ENCODE measurements at places on chromosomes 5 and 9.

- DNase-seq = no peak
Observed at GRCh38 chr5:40414922-40415321, 264.8 kb upstream of the PTGER4 start.

- DNase-seq = no peak
Observed at GRCh38 chr5:91946870-91947269, 563.8 kb upstream of the ARRDC3 start.

DNA sequence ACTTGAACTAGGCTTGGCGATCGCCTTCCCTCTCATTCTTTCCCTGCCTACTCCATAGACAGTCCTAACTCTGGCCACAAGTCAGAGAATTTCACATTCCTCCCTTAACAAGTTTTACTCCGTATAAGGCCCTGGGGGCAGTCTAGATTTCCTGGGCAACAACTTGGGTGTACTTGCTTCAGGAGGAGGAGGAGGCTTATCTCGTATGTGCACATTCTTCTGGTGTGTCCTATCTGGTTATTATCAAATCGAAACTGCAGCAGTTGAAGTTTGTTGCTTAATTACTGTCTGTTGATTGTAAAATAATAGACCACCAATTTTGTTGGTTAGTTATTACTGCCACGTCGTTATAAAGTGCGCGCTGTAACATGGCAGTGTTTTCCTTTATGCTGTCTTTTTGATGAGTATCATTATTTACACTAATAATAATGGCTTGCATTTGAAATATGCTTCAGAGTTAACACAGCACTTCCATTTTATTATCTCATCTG lies 42.0 kb downstream of the PIP5K1B start:
- peak; percentile 90 for DNase-seq

GRCh38 chr5:147483961-147484707 lies 25.7 kb downstream of the DPYSL3 start:
- DNase-seq = no peak

DNA sequence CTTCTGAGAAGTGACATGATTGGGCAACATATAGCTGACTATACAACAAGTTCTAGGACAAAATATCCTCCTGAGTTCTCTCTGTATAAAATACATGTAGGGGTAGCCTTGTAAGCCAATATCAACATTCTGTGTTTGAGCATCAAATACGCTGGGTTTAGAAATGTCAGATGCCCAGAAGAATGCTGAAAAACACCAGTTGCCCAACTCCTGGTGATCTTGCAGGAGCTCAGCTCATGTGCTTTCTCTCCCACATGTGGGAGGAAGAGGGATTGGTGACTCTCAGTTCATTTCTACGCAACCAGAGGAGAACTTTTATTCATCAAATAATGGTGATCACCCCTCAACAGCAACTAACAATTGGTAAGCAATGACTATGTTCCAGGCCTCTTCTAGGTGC lies 810.9 kb upstream of the ACO1 start:
- DNase-seq = no peak

DNA sequence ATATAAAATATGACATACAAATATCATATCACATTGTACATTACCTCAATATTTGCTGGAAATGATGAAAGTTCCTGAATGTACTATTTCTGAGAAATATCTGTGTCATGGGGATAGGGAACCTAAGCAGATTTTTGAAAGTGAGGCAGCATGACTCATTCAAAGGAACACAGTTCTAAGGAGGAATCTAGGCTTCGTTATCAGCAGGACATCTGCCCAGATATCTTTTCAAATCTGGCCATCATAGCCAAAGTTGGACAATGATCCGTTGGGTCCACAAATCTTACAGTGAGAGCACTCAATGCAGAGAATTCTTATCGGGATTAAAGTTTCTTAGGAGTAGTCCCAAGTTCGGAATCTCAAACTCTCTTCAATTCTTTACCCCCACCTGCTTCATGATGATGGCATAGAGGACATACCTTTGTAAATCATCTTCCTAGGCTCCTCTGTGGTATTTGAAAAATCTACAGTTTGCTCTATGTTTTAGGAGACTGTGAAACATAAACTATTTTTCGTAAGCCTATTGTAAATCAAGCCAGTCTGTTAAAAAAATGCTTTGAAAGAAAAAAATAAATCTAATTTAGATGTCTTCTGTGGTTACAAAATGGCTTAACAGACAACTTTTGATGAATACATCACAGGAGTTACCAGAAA lies 29.4 kb upstream of the ALDH1A1 start:
- DNase-seq = no peak

DNA sequence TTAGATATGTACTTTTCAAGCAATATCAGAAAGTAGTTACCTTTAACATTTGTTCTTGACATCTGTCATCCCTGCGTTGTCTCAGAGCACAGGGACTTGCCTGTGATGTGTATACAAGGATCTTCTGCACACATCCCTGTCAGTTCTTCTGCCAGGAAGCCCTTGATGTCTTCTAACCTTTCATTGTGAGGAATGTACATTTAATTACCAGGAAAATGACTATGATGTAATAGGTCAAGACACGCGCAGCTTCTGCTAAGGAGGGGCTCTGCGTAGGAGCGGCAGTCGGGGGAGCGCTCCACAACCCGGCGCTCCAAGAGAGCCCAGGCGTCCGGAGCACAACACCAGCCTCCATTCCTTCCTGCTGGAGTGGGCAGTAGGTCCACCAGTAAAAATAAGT lies 119.7 kb downstream of the IRX2 start:
- no peak for DNase-seq

DNA sequence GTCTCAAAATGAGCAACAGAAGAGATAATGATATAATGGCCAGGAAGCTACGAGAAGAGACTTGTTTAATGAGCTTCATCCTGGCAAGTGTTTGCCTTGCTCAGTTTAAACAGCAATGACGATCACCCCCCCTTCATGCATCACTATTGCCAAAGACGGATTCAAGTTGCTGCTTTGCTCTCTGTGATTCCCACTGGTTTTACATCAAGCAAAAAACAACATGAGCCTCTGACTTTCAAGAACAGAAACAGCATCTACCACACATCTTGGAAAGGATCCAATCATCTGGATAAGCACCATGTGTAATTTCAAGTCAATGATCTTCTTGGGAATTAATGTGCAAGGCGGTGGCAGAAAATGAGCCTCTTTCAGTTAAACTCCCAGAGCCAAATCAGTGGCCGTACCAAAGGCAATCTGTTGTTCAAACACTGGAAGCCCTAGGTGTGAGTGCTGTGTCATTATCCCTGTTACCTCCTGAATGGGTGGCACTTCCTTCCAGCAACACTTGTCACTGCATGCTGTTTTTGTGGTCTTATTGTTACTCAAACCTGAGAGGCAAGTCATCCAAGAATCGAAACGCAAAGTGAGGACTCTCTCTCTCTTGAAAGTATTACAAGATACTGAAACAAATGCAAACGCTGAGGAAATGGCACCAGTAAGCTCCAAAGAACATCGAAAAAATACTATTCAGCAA lies 72.8 kb downstream of the MED27 start:
- no peak for DNase-seq

- DNase-seq = no peak
Observed at GRCh38 chr9:129923589-129923988, 88.3 kb downstream of the USP20 start.

DNA sequence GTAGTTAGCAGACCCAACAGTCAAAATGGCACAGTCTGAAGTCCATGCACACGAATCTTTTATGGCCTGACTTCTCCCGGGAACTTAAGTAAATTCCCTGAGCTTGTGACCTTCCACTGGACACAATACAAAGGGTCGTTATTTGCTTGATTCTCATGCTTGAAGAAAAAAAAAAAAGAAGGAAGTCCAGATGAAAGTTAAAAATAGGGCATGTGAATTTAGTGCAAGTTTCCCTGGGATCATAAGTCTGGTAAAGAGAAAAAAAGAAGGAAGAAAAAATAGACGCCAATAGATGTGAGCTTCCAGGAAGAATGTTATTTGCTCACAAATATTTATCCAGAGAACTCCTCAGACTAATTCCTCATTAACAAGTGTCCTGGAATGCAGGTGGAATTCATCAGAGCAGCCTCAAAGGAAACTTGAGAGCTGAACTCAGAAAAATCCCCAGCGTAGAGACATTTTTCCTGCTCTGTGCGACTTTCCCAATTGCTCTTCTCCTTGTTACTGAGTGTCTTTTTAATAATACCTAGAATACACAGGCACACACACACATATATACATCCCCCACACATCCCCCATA lies 616.3 kb downstream of the EBF1 start:
- DNase-seq = no peak

DNA sequence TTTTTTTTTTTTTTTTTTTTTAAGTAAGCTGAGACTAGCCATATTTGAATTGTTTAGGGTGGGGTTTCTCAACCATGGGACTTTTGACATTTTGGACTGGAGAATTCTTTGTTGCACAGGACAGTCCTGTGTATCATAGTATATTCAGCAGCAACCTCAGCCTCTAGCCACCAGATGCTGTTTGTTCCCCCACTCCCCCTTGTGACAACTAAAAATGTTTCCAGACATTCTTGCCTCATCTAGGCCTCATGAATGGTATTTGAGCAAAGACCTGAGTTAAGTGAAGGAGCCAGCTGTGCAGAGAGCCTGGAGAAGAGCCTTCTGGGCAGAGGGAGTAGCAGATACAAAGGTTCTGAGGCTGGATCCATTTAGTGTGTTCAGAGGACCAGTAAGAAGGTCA lies 155.9 kb downstream of the SGCD start:
- no peak for DNase-seq

DNA sequence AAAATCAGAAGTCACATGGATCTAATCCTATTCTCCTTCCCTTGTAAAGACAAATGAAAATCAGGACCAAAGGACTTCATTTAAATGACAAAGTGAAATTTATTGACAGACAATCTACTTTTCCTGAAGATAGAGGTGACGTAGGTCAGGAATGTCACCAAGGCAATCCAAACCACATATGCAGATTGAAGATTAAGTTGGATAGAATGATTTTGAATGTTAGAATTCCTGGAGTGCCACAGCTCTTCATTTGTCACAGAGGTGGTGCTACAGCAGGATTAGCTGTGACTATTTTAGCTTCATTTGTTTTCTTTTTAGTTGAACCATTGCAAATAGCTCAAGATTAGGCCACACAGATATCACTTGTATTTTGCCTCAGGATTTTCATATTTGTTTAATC lies 736.0 kb upstream of the ARRDC3 start:
- DNase-seq = no peak

DNA sequence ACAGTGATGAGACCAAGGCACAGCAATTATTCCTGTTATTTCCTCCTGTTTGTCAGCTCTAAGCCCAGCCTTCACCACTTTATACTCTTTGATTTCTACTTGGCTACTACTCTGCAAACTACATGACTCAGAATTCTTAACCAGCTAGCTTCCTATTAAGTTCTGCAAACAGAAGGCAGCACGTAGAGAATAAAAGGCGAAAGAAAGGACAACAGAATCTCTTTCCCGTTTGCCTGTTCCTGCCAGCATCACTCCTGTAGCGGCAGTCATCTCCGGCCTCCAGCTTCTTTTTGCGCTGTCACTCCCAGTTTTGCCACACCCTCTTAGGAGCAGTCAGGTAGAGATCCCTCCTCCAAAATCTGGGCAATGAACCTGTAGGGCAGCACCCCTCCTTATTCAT lies 29.9 kb downstream of the DPYSL3 start:
- no peak for DNase-seq

DNA sequence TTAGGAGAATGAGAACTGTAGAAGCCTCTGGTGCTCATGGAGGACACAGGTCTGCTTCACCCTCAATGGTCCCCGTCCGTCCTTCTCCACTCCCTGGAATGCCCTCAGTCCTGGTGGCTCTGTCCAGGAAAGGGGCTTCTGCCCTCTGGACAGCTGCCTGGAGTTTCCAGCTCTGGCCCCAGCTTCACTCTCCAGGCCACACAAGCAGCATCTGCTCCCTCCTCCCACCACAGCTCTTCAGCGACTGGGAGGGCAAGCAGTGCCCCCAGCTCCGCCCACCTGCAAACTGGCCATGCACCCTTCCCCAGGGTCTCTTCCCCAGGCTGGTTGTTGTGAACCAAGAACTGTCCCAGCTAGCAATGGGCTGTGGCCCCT lies 4.7 kb downstream of the SARDH start:
- DNase-seq = no peak

DNA sequence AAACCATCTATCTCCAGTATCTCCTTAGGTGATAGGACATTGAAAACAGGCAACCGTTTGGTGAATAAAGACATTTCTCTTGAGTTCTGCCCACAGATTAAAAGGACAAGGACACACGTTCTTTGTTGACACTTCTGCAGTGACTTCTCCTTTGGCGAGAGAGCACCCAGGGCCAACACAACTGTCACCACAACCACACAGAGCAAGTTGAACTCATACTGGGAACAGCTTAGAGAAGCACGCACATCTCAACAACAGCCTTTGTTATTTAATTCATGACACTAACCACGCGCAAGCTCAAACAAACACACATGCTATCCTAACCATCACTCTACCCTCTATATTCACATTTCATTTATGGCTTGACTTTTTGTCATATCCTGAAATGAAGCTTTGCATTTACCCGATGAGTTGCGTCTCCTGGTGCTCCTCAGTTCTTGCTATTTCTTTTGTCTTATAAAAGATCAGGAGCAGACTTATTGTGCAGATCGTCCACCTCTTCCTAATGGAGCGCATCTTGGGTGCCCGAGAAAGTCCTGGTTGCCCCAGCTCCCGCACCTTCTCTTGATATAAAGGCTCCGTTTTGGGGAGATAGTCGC lies 543 bp downstream of the ST8SIA4 start:
- DNase-seq = no peak

- DNase-seq = no peak
Observed at GRCh38 chr9:120236596-120236995, 343.4 kb downstream of the CDK5RAP2 start.

DNA sequence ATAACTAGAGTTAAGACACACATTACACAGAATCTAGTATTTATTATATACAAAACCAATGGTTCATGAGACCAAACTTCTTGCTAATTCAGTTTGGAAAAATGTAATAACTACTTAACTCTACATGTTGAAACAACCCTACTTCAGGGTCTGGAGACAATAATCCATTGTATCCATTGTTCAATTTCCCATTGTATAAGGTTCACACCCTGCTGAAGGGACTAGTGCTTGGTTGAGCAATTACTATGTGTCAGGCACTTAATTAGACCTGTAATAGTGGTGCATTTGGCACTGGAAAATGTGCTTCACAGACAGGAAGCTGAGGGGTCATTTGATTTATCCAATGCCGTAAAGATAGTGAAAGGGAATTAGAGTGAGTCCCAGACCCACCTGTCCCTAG lies 114.3 kb upstream of the PAPPA start:
- DNase-seq = no peak

GRCh38 chr9:136569526-136570148 lies 23.8 kb upstream of the NOTCH1 start:
- no peak for DNase-seq

DNA sequence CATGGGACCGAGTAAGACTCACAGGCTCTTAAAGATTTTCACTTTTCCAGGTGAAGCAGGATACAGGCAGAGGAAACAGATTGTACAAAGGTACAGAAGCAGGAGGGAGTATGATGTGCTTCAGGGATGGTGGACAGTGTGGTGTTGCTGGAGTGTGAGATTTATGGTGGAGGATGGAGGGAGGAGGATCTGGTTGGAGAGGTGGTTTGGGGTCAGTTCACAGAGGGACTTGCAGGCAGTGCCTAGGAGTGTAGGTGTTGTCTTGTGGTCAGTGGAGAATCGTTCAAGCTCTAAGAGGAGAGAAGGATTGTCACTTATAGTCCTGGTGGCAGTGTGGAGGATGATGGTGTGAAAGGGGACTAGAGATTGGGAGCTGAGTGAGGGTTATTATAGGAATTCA lies 11.8 kb downstream of the RALGPS1 start:
- no peak for DNase-seq

All from hematopoietic multipotent progenitor cell treated with erythropoietin and hydrocortisone succinate and interleukin-3 and kit ligand, for 17 days (in vitro differentiated cells).